ENCODE measurements at places on chromosomes 6 and 20.

DNA sequence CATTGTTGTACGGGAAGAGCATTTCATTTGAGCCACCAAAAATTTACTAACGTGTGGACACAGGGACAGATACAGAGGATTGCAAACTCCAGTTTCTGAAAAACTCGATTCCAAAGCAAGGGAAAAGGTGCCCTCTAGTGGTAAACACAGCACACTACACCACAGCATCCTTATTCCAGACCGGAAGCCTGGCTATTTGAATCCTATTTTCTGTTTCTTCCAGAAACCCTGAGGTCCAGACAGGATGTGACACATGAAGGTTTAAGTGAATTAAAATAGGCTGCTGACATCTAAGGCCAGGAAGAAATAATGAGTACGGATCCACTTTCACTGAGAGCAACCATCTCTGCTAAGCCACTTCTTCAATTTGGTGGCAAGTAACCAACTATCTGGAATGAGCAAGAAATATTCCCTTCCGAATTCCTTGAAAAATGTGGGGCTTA lies 31.8 kb upstream of the GMPR start:
- DNase-seq = peak; percentile 64

DNA sequence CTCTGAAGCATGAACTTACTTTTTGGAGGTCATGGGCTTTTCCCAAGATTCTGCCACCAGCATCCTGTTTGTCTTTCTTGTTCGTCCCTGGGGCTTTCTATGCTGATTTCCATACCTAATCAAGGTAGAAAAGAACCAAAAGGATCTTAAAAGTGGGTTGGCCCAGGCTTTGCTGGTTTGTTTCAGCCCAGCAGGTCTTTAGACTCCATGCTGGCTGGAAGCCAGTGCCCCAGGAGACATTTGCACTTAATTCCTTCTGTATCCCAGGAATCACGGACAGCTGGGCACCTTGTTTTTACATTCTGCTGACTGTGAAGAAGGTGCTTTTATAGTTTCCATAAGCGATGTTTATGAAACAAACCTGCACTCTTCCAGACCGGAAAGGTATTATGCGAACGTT lies 195.9 kb downstream of the CDH4 start:
- DNase-seq = no peak

DNA sequence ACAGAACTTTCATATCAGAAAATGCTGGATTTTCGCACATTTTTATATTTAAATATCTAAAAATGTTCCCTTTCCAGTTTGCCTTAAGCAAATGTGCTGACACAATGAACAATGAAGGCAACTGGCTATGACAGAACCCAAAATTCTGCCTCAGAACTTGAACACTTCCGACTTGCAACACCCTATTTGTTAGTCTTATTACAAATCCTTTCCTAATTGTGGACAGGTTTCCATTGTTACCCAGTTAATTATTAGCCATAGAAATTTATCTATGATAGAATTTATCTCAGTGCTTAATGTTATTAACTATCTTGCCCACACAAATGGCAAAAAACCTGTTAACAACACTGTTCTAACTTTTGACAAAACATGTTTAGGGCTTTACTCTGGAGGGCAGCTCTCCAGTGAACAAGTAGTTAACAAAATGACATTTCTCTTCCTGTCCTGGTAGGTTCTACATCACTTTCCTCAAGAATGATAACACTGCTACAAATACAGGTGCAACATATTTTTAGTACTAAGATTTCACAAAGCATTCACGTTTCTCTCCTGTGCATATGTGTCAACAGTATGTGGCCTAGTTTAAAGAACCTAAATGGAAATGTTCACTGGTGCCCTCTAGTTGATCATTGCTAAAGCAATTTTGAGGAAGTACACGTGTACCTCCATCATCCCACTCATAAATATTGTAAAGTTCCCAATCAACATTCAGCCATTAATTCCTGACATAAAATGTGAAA lies 58.4 kb downstream of the HIVEP2 start:
- no peak for DNase-seq

DNA sequence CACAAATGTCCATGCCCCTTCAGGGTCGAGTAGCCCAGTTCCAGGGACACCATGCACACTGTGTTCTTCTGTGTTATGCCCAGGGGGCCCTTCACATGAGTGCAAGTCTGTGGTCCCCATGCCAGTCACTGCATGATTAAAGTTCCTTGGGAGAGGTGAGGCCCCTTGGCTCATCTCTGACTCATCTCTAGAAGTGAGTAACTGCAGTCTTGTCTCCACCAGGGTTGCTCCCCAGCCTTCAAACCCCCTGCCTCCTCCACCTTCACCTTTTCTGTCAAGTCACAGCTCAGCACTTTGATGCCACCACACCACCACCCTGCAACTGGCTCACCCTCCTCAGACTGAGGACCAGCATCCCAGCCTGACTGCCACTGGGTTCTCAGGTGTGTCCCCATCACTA lies 161.7 kb downstream of the UNC5CL start:
- no peak for DNase-seq

DNA sequence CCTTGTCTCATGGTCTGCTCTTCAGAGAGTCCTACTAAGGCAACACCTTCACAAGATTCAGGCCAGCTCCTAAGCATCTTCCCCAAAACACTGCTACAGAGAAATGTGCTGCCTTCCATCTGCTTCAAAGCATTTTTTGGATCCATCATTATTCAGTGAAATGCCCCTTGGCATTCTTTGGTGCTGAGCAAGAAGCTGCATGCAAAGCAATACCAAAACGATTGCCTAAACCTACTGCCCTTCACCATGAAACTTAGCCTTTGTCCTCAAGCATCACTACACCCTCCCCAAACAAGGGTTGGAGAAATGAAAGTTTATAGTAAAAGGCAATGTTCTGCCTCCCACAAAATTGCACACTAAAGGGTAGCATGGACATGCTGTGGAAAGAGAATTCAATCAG lies 93.5 kb downstream of the SNAP25 start:
- no peak for DNase-seq

GRCh38 chr6:153616506-153616905 lies 422.5 kb upstream of the OPRM1 start:
- DNase-seq = no peak

- DNase-seq = no peak
Observed at GRCh38 chr6:90251295-90251992, 45.2 kb downstream of the BACH2 start.

- no peak for DNase-seq
Observed at GRCh38 chr6:53877151-53877550, 82.3 kb downstream of the LRRC1 start.

- no peak for DNase-seq
Observed at GRCh38 chr6:27280064-27280539, 32.0 kb downstream of the POM121L2 start.

- no peak for DNase-seq
Observed at GRCh38 chr6:84910906-84911607, 146.7 kb upstream of the TBX18 start.

DNA sequence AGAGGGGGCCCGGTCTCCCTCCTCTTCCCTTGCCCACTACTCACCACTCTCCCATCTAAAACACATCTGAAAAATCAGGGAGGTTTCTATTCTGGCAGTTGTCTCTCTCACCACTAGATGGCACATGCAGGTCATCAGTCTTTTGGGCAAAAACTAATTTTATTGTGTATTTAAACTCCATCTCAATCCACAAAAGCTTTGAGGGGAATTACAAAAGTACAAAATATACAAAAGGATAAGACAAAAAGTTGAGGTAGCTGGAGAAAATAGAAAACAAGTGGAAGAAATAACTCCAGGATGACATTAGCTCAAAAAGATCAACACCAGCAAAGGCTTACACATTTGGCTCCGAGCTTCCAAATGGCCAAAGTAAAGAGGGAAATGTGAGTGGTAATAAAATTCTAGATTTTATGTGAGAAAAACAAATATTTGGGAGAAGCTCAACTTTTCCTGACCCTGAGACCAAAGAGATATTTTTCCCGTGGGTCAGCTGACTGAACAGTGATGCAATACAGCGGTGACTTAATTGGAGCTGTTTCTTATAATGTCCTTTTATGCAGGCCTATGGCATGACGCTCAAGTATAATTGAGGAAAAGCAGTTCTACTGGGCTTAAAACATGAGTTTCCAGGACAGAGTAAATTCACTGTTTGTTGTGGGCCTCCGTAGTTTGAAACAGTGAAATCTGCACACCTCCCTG lies 79.8 kb upstream of the CHD6 start:
- DNase-seq = no peak

DNA sequence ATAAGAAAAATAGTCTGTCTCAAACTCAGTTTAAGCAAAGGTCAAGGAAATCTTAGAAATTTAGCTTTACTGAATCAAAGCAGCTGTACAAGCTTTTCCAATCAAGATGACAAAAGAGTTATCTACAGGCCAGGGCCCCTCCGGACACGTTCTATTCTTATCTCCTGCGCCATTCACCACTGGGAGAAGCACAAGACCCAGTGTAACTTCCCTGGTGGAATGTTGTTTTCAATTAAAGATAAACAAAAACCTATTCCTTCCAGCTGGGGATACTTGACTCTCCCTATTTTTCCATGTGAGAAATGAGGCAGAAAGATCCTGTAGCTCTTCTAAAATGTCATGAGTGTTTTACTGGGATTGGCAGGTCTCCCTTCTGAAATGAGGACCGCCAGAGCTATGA lies 123.3 kb downstream of the TBX18 start:
- no peak for DNase-seq

DNA sequence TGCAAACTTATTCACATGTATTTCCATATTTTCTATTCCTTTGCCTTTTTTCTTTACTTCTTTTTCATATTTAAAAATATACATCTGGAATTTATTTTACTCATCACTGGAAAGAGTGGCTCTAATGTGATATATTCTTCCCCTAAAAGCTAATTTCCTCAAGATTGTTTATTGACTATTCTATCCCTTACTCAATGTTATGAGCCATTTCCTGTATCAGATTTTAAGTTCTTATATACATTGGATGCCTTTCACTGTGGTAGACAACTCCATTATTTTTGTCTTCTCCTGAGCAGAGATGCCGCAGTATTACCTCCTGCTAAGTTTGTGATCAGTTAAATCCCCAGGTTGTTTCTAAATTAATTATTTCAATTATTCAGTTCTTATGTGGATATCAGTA lies 418.4 kb upstream of the JAG1 start:
- no peak for DNase-seq

- DNase-seq = no peak
Observed at GRCh38 chr6:75418233-75418632, 75.4 kb downstream of the FILIP1 start.

DNA sequence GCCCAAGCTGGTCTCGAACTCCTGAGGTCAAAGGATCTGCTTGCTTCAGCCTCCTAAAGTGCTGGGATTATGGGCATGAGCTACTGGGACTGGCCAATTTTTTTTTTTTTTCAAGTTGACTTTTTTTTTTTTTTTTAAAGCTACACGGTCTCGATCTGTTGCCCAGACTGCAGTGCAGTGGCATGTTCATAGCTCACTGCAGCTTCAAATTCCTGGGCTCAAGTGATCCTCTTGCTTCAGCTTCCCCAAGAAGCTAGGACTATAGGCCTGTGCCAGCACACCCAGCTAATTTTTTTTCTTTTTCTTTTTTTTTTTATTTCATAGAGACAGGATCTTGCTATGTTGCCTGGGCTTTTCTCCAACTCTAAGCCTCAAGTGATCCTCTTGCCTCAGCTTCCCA lies 59.5 kb downstream of the NCOA3 start:
- no peak for DNase-seq

- DNase-seq = no peak
Observed at GRCh38 chr6:168686029-168686738, 245.2 kb downstream of the SMOC2 start.

DNA sequence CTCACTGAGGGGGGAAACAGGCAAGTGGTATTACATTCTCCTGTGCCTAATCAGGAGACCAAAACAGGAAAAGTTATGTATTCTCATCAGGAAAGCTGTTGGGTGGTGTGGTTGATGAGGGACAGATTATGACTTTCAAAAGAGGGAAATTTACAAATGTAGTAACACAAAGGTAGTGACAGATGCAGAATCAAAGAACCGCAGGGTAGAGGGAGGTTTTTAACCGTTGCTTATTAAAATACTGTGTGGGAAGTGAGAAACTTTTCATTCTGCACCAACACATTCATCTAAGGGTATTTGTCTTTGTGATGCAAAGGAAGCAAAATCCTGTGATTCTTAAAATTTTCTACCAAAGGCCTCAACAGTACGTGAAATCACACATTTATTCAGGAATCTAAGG lies 288.2 kb upstream of the MAN1A1 start:
- no peak for DNase-seq

GRCh38 chr6:80227545-80228105 lies 121.2 kb downstream of the BCKDHB start:
- DNase-seq = no peak

DNA sequence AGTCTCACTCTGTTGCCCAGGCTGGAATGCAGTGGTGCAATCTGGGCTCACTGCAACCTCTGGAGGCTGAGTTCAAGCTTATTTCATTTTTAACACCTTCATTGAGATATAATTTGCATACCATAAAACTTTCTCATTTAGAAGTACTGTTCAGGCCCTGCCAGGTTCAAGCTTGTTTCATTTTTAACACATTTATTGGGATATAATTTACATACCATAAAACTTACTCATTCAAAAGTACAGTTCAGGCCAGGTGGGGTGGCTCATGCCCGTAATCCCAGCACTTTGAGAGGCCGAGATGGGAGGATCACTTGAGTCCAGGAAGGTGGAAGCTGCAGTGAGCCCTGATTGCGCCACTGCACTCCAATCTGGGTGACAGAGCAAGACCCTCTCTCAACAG lies 5.5 kb downstream of the OR2B6 start:
- no peak for DNase-seq

DNA sequence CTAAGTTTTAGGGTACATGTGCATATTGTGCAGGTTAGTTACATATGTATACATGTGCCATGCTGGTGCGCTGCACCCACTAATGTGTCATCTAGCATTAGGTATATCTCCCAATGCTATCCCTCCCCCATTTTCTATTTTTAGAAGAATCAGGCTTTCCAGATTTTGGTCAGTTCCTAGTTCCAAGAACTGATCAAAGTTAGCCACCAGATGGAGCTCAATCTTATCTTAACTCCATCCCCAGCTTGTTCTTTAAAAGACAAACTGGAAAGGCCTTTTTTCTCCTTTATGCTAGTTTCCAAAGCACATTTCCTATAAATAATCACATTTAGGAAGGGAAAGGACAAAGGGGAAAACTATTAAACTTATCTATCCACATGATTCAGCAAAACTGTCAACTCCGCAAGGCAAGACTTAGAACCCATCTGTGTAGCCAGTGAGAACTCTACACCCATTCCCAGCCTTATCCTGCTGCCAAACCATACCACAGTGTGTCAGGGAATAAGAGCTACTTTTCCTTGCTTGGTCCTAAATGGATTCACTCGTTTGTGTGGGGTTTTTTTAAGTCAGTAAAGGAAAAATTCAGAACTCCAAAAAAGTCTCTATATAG lies 22.8 kb upstream of the KHDC1 start:
- DNase-seq = no peak

- DNase-seq = no peak
Observed at GRCh38 chr6:112927641-112928320, 580.7 kb downstream of the RFPL4B start.

DNA sequence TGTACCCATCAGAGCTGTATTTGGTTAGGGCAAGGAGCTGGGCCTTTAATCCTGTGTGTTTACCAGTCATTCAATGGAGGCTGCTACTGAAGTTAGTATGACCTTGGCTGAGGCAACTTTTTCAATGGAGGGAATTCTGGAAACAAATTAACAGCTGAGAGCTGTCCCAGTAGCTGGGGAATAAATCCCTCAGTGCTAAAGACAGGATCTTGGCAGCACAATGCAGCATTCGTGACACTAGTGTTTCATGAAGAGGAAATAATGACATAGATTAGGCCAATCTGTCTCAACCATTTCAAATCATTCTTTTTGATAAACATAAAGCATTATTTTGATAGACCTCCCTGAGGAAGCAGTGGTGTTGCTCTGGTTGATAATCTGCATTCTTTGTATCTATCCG lies 42.9 kb downstream of the GRM1 start:
- DNase-seq = no peak

- DNase-seq = no peak
Observed at GRCh38 chr6:146560607-146561006, 17.0 kb downstream of the RAB32 start.
